RKO (cell line): ENCODE measurements at places on chromosomes 4 and X.

- DNase-seq = peak; percentile 69
Measured at GRCh38 chr4:138680989-138681604, 334.5 kb upstream of the NOCT start.

DNA sequence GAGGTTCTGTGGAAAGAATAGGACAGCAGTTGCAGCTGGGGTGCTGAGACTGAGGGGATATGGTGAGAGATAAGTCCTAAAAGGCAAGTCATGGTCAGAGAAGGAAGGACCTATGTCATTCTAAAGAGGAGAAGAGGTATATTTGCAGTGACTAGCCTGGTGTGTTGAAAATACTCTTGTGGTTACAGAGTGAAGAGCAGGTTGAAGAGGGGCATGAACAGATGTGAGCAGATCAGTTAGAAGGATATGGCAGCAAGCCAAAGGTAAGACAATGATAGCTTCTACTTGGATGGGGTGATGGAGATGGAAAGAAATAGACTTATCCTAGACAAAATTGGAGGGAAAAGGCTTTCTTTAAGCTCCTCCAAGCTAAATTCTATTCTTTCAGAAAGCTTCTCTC is 469.8 kb upstream of the CPEB2 start:
- no peak for DNase-seq

DNA sequence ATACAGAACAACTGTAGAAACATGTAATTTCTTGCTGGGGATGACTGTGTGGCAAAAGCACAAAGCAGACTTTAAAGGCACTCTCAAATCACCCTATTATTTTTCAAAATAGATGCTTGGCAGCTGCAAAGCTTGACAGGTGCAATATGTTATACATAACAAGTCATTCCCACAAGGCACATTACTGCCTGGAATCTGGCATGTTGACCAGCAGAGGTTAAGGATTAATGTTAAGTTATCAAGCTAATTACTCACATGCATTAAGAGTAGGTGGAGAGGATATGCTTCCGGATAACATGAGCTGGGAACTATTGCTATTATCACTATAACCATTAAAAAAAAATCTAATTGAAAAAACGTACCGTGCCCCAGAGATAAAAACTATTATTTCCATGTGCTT is 17.8 kb downstream of the ANOS1 start:
- no peak for DNase-seq

- DNase-seq = no peak
Measured at GRCh38 chr4:155734951-155735350, 23.9 kb upstream of the GUCY1B1 start.

- DNase-seq = no peak
Measured at GRCh38 chr4:187687697-187688096, 307.9 kb upstream of the ZFP42 start.

DNA sequence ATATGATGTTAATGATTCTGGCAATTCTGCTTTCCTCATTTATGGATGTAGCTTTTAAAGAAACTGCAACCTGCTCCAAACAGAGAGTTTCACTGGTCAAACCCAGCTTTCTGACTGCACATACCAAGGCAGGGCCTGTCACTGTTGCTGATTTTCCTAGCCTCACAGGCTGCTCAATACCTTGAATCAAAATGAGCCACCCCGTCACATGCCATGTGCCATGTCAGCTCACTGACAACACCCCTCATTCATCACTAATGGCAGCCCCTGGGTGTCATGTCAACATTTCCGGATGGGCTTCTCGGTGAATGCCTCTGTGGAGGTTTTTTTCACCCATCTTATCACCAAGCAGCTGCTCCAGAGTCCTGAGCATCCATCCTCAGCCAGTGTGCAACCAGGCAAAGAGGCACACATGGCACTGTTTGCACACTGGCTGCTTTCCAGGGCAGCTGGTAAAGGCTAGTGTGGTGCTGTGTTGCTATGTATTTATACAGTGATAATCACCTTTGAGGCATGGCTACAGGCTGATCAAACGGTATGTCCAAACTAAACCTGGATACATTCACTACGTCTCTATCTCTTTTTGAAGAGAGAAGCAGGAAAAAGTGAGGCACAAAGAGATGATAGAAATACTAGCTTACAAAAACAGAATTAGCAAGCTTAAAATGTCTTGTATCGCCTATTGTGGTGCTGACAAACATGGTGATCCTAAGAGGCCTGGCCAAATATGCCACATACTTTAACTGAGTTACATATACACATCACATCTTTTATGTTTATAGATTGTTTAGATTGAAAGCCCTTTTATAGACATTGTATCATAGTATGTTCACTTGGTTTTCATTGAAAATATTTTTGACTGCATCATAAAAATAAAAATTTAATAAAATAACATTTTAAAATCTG is 94.6 kb upstream of the INPP4B start:
- DNase-seq = no peak

DNA sequence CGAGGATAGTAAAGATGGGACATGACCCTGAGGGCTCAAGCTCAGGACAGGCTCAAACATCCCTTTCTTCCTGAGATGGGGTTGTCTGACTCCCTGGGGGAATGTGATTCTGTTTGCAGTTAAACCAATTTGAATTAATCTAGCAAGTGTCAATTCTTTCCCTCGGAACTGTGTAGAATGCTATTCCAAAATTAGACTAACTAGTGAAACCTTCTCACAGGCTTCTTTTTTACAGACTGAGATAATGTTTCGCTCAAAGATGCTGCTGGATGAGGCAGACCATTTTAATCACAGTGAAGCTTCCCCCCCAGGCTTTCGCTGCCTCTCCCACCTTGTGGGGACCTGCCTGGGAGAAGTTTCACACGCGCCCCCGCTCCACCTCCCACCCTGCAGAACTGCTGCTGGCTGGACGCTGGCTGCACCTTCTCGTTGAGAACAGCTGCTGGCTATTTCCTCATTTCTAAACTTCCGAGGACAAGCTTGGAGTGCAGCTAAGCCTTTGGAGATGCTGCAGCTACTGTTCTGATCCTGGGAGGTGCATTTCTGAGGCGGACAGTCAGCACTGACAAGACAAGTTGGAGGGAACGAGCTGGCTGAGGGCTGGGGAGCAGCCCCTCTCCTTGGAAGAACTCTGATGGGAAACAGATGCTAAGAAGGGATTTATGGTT is 297.8 kb downstream of the RAPGEF2 start:
- DNase-seq = no peak

DNA sequence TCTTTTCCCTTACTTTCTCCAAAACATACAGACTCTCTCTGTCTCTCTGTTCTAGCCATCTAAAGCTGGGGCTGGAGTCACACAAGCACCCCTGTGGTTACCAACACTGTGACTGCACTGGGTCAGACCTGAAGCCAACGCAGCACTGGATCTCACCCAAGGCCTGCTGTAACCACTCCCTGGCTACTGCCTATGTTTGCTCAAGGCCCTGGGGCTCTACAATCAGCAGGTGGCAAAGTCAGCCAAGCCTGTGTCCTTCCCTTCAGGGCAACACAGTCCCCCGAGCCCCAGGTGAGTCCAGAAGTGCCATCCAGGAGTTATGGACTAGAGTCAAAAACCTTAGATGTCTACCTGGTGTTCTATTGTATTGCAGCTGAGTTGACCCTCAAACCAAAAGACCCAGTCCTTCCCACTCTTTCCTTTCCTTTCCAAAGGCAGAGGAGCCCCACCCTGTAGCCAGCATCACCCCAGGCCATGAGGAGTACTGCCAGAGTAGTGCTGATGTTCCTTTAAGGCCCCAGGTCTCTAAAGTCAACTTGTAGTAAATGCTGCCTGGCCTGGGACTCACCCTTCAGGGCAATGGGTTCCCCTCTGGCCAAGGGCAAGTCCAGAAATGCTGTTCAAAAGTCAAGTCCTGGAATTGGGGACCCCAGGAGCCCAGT is 58.8 kb upstream of the RAP2C start:
- DNase-seq = no peak

DNA sequence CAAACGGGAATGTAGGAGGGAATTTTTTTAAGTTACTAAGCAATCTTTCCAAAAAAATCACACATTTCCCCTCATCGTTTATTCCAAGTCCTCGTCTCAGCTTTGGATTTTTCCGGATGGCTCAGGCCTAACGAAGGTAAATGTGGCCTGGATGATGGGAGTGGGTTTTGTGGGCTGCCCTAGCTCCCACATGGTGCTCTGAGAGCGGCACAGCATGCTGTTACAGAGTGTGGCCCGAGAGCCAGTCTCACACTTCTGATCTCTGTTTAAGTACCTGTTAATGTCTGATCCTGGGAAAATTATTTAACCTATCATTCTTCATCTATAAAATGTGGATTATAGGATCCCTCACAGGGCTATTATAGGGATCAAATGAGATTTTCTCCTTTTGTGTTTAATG is 38.2 kb upstream of the ADAM29 start:
- DNase-seq = no peak

DNA sequence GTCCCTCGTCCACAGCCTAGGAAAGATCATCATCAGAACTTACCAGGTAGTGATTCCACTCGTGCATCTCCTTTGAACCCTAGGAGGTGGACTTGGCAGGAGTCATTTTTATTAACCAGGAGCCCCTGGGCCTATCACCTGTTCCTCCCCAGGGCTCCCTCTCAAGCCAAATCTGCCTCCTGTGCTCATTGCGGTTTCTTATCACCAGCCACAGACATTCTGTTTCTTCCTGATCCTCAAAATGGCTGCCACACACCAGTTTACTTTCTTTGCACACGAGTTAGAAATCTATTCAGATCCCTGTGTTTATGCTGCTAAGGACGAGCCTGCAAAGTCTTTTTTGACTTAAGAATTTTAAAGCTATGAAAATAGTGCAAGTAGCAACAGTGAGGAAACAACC is 354.5 kb upstream of the BOD1L1 start:
- no peak for DNase-seq

GRCh38 chr4:160947653-160948052 is 1216.1 kb downstream of the FSTL5 start:
- DNase-seq = no peak

- no peak for DNase-seq
Measured at GRCh38 chr4:100511896-100512295, 5.9 kb downstream of the EMCN start.

GRCh38 chr4:102687982-102688433 is 72.8 kb downstream of the MANBA start:
- DNase-seq = no peak

GRCh38 chr4:178316211-178316610 is 874.0 kb upstream of the AGA start:
- no peak for DNase-seq

DNA sequence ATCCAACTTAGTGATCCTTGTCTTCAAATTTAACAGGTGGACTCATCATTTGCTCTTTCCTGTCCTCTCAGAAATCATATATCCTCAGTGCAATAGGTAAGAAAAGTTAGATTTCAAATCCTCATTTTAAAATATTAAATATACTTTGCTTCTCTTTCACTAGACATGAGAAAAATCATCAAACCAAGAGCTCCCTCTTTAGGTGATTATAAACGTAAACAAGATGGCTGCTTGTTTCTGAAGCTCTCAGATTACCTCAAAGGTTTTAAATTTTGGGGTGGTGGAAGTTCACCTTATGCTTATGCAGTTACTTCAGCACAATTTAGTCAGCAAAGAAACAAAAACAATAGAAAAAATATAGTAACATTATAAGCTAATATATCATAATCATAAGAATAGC is 27.3 kb downstream of the CSN3 start:
- peak; percentile 47 for DNase-seq

GRCh38 chr4:124450851-124451250 is 261.7 kb downstream of the ANKRD50 start:
- no peak for DNase-seq

GRCh38 chrX:47633689-47634590 is 4.2 kb upstream of the CFP start:
- peak; percentile 13 for DNase-seq

DNA sequence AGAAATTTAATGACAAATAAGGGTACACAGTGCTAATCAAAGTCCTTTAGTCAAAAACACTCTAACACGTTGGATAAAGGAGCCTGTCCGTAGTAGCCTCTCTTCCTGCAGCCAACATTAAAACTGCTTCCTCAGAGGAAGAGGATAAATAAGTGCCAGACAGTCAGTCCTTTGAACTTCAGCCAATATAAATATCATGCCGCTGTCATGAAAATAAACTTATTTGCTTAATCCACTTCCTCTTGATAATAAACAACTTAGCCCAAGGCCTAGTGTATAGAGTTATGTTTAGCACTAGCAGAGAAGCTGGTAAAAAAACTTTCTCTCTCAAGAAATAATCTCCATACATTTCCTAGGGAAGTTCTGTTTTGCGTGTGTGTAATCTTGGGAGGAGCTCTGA is 196.7 kb downstream of the HS3ST1 start:
- DNase-seq = no peak

GRCh38 chr4:122948671-122949070 is 26.3 kb upstream of the NUDT6 start:
- DNase-seq = no peak

- DNase-seq = no peak
Measured at GRCh38 chrX:41922431-41923151, 763 bp downstream of the CASK start.

DNA sequence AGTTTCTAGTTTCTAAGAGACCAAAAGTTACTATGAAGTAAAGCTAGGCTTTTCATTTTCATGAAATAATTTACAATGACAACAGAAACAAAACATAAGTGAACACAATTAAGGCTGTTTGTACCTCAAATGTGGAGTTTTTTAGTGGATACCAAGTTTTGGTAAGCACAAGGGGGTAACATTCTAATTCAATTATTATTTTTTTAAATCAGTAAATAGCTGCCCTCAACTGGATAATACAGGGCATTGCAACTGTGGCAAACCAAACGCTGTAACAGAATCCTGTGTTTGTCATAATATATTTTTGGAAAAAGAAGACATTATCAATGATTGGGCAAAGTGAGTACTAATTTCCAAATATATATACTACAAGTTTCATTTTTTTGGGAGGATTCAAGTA is 150.3 kb downstream of the FBXW7 start:
- DNase-seq = peak; percentile 28

- DNase-seq = no peak
Measured at GRCh38 chrX:115360220-115360781, 70.8 kb downstream of the LUZP4 start.

DNA sequence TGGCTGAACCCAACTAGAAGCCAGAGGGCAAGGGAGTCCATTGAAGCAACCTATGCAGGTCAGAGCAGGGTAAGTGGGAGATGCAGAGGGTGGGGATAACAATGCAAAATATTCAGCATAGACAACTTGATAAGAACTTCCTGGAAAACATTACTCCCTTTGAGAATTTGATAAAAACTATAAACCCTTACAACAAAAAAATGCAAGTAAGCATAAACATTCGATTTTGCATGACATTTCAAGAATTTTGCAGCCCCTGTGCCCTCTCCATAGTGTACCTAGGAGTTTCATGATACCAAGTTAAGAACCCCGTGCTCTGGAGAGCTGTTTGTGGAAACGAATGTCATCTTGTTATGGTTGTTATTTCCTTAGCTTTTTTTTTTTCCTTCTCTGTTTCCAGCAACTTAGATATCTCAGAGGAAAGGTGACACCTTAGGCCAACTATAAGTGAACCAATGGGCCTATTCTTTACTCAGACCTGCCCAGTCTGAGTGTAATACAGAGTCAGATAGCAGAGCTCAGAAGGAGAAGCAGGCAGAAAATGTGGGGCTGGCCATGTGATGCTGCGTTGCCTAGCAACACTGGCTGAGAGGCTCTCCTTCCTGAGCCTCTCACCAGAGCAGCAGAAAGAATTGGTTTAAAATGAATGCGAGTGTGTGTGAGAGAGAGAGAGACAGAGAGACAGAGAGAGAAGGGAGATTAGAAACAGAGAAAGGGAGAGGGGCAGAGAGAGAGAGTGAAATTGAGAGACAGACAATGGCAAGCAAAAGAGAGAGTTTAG is 36.7 kb upstream of the GABRQ start:
- no peak for DNase-seq

- no peak for DNase-seq
Measured at GRCh38 chrX:154321594-154321993, 26.0 kb downstream of the TKTL1 start.
